ENCODE measurements at places on chromosomes 1 and 21.
A peak's percentile ranks its signal among the peaks of the same experiment; 100 is the strongest.

DNA sequence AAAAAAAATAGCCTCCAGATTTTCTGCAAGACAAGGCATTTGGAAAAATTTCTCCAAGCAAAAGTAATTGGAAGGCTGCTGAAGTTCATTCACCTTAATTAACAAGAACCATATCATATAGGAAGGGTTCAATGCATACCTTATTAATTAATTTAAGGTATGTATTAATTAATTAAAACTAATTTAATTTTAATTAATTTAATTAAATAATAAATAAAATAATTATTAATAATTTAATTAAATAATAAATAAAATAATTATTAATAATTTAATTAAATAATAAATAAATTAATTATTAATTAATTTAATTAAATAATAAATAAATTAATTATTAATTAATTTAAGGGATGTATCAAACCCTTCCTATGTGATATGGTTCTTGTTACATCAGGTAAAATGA lies 7.9 kb downstream of the OR2L13 start:
- DNase-seq = no peak

GRCh38 chr1:226474443-226475141 lies 66.7 kb upstream of the PARP1 start:
- no peak for DNase-seq

DNA sequence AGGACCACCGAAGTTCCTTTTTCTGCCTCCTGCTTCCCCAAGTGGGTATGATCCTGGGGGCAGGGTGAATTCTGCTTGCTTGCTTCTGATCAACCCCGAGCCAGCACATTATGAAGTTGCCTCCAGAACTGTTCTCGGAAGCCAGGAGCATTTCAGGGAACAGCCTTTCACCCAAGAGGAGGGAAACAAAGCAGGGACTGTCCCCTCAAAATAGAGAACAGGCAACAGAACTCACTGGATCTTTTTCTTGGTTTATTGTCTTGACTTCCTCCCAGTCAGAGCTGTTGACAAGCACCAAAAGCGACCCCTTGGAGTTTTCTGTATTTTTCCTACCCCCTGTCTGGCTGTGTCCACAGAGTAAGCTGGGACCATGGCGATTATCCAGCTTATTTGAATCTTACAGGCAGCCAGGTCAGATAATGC lies 258.3 kb upstream of the SGIP1 start:
- DNase-seq = no peak

GRCh38 chr1:89952605-89953130 lies 42.2 kb upstream of the ZNF326 start:
- DNase-seq = no peak

GRCh38 chr1:234413485-234413884 lies 40.2 kb downstream of the COA6 start:
- DNase-seq = no peak

DNA sequence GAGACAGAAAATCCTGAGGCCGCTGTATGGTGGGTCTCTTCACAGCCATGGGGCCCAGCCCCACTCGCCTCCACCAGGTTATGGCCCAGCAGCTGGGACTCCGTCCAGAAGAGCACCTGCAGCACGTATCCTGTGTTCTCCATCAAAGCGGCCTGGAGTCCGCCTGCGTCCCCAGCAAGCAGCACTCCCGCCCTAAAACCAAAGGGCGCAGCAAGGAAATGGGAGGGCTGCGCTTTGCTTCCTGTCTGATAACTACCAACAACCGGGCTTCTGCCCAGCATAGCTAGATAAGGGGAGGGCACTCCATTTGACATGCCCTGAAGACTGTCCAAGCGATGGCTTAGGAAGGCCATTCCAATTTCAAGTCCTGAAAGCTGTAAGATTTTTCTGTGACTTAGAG lies 119.9 kb downstream of the KCNJ15 start:
- DNase-seq = no peak

GRCh38 chr1:30708361-30708728 lies 15.0 kb downstream of the MATN1 start:
- DNase-seq = no peak

DNA sequence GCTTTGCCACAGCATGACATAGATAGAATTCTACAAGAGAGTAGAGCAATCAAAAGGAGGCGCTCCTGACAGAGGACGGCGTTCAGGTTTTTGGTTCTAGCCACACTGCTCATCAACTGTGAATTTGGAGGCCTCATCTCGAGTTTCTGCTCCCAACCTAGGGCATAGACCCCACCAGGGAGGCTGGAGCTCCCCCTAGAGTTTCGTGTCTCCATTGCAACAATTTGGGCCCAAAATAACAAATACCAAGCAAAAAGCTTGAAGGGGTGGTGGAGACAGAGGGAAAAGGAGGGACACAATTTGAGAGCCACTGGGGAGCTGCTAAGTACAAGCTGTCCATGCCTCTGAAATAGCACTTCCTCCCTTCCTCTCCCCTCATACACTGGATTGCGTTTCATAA lies 297.0 kb downstream of the GPATCH2 start:
- DNase-seq = peak; percentile 55

DNA sequence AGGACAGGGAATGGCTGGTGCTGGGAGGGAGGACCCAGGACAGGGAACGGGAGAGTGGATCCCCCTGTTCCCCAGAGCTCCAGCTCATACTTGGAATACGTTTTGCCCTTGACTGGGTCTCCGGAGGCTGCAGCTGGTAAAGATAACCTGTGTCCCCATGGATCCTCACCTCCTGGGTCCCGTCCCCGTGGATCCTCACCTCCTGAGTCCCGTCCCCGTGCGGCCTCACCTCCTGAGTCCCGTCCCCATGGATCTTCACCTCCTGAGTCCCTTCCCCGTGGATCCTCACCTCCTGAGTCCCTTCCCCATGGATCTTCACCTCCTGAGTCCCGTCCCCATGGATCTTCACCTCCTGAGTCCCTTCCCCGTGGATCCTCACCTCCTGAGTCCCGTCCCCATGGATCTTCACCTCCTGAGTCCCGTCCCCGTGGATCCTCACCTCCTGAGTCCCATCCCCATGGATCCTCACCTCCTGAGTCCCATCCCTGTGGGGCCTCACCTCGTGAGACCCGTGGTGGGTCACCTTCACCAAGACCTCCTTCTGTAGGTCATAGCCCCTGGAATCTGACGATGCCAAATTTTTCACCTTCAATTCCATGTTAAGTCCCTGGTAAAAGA lies 61.4 kb downstream of the SCCPDH start:
- DNase-seq = no peak

DNA sequence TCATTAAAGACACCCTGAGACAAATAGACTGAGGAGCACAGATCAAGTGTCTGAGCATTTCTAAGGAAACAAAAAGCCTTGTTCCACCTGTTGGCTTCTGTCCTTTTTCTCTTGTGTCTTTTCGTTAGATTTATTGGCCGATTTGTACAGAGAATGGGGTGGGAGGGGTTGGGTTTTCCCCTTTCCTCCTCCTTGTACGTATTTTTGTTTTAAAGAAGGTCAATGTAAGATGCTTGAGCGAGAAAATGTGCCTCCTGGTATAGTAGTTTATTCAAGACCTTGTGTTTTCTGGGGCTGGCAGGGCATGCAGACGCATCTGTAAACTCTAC lies 1.2 kb downstream of the BCL9 start:
- DNase-seq = no peak

DNA sequence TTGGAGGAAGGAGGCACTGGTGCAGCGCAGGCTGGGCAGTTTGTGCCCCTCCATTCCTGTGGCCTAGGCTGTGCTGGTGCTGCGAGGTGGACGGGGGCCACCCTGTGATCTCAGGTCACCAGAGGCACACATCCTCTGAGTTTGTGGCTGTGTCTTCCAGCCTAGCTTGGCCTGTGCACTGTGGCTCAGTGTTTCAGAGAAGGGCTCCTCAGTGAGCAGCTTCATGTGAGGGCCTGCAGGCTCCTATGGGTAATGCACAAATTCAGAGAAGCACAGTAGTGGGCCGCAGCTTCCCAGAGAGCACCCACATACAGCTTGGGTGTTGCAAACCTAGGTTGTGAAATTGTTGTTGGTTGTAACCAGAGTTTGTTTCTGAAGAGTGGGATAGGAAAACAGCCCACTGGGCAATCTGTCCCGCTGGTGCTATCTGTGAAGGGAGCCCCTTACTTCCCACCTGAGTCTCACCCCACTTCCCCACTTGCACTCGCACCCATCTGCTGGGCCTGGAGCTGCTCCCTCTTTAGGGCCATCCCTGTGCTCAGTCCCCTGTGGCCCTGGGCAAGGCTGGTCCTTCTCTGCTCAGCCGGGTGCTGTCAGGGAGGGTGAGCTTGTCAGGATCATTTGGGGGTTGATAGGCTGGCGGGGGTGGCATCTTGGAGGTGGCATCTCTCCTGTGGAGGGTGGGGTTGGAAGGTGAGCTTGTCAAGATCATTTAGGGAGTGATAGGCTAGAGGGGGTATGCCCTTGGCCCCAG lies 30.2 kb downstream of the SNAP47 start:
- peak; percentile 73 for DNase-seq

DNA sequence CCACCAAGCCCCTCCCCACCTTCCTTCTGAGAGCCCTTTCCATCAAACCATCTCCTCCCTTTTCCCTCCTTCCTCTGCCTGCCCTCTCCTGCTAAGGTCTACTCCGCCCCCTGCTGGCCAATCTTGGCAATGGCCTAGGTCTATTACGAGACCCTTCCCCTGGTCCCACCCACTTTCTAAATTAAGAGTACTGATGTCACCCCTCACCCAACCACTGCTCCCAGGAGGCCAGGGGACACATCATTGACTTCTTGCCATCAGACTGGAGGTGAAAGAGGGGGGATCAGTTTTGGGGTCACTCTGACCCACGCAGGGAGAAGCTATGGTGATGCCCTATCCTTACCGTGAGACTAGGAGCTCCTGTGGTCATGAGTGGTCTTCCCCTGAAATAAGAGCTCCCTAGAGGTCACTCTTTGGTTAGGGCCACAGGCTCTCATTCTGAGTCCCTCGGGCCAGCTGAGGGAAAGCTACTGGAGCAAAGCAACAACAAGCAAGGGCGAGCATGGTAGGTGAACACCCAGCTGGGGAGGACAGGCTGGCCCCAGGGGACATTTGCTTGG lies 34.6 kb upstream of the S100A7 start:
- DNase-seq = no peak

GRCh38 chr1:167221126-167221737 lies 546 bp downstream of the POU2F1 start:
- DNase-seq = peak; percentile 74

DNA sequence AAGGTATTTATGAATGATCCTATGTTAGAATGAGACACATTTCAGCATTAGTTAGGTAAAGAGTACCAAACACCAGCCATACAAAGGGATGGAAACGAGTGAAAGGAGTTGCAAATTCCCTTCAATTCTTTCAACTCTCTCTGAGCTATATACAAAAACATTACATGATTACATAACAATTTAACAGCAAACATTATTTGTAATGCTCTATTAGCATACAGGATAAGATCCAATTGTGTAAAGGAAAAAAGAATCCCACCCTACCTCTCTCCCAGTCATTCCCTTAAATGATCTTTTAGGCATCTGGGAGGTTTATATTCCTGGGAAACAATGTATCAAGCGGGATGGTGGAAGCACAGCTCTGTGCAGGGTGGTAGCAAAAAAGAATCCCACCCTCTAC lies 117.9 kb downstream of the RHOU start:
- no peak for DNase-seq

DNA sequence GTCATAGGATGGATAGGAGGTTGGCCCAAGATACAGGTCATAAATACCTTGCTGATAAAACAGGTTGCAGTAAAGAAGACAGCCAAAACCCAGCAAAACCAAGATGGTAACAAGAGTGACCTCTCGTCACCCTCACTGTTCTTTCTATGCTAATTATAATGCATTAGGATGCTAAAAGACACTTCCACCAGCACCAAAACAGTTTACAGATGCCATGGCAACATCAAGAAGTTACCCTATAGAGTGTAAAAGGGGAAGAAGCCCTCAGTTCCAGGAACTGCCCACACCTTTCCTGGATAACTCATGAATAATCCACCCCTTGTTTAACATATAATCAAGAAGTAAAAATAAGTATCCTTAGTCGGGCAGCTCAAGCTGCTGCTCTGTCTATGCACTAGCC lies 671.9 kb downstream of the PTPRC start:
- no peak for DNase-seq

GRCh38 chr1:151867321-151867720 lies 13.8 kb upstream of the THEM5 start:
- no peak for DNase-seq

GRCh38 chr21:42232176-42232825 lies 13.4 kb downstream of the ABCG1 start:
- no peak for DNase-seq

DNA sequence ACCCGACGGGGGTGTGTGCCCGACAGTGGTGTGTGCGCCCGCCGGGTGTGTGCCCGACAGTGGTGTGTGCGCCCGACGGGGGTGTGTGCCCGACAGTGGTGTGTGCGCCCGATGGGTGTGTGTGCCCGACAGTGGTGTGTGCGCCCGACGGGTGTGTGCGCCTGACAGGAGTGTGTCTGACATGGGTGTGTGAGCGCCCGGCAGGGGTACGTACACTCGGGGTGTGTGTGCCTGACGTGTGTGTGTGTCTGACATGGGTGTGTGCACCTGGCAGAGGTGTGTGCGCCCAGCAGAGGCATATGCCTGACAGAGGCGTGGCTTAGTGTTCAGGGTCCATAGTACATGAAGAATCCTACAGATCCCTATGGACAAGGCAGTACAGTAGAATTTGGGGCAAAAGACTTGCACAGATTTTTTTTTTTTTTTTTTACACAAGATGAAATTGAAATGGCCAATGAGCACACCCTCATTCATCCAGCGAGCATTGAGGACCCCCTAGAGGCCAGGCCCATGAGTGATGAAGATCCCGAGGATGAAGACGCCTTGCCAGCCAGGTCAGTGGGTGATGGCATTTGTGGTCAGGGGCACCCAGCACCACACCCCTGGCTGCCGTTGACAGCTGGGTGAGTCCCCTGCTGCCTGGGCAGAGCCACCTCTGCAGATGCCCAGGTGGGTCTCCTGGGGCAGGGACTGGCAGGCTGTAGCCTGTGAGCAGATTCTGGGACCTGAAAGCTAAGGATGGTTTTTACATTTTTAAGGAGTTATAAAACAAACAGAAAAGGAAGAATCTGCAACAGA lies 60.1 kb downstream of the ADARB1 start:
- DNase-seq = no peak

DNA sequence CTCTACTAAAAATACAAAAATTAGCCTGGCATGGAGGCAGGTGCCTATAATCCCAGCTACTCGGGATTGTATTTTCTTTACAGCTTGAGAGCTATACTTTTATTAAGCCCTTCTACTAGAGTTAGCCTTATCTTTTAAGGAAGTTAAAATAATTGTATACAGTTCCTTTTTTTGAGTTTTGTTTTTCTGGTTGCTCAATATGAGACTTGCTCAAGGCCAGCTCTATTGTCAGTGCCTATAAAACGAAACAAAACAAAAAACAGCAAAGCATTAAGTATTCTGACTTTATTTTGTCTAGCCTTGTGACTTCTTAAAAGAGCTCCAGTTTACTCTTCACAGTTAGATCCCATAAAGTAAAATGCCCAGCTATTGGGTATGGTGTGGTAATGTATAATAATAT lies 17.2 kb downstream of the PKN2 start:
- no peak for DNase-seq

DNA sequence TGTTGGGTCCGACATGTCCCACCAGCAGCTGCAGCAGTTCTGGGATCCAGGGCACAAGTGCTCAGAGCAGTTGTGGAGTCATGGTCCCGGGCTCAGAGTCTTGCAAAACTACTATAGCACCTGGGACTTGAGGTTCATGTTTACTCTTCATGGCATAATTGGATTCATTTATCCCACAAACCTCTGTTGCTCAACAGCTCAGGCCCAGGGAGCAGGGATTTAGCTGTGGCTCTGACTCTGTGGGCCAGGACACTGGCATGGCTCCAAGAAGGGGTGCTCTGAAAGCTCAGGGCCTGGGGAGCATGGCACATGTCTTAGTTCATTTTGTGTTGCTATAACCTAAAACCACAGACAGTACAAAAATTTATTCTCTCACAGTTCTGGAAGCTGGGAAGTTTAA lies 626.7 kb upstream of the ADGRL2 start:
- no peak for DNase-seq
